ENCODE measurements at places on chromosomes 6 and 20.

- no peak for DNase-seq
These were observed 430 bp upstream of the SOX18 start for GRCh38 chr20:64049878-64050260.

DNA sequence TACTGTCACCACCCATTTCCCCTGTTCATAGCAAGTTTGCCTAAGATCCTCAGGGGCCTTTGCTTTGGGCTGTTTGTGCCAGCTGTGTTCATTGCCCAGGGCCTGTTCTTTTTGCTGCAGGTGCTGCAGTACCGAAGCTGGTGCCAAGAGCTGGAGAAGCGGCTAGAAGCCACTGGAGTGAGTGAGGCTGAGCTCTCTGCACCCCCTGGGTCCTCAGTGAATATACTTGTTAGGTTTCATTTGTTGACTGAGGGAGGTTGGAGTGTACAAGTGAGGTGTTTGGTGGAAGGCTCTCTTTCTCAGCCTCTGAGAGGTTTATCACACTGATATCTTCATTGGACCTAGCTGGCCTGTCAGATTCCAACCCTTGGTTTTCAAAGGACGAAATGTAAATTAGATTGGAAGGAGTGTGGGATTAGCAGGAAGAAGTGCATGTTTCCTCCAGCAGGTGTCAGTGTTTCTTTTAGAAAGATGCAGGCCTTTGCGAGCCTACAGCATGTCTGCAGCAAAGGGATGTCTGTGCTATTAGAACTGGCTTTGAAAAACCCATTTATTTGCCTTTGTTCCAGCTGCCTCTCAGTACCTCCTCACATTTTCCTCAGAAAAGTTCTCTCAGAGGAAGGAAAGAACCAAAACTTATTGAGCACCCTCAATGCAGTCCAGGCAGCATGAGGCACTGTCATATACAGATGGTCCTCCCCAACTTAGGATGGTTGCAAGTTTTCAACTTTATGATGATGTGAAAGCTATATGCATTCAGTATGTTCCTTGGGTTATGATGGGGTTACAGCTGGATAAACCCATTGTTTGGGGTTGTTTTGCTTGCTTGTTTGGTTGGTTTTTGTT lies 8.3 kb downstream of the CEP250 start:
- DNase-seq = no peak

DNA sequence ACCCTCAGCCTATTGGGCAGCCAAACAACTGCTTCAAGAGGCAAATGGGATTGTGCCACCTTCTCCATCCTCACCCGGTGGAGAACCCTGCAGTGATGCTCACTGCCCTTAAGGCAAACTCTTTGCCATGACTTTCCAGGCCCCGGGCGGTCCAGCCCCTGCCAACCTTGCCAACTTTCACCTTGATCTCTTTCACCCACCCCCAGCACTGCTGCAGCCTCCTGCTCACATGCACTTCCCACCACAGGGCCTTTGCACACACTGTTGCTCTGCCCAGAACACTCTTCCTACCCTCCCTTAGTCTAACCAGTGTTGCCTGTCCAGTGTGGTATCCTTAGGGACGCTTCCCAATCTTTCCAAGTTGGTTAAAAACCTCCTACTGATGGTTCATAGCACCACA lies 221.1 kb downstream of the EYA2 start:
- no peak for DNase-seq

DNA sequence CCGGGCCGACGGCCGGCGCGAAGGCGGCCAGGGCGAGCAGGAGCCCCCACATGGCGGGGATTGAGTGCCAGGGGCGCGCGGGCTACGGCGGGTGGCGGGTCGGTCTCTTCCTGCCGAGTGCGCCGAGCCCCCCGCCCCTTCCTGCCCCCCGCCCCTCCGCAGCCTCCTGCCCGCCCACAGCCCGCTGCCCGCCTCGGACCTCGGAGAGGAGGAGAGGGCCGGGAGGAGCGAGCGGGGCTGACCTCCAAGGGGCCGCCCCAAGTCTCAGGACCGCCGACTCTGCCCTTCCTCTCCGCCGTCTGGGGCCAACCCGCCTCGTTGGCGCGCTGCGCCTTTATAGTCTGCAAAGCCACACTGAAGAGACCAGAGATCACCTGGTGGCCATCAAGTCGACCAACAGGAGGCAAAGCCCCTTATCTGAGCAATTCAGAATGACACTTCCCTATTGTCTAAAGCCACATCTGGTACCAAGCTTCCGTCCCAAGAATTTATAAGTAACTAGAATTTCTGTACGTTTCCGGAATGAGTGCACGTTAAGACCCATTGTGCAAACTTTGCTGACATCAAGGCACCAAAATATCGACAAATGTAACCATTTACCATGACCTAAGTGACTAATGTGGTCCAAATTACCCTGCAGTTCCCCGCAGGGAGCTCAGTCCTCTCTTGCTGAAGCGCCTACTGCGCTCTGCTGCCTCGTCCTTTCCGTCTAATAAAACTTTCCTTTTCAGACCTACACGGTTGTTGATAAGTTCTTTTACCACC lies at the start of gene CPXM1:
TSS of gene CPXM1 (minus strand) at position 107 of the 765 bp plus-strand sequence. CDS start at position 52, 55 bp downstream.
- DNase-seq = no peak

GRCh38 chr6:15132854-15133670 lies 112.8 kb upstream of the JARID2 start:
- DNase-seq = no peak

Measured in caudate nucleus (tissue), 63 donors.